ENCODE measurements at places on chromosomes 6 and 20.

GRCh38 chr6:28603891-28604290 is 78.2 kb downstream of the GPX5 start:
- DNase-seq, result no peak

DNA sequence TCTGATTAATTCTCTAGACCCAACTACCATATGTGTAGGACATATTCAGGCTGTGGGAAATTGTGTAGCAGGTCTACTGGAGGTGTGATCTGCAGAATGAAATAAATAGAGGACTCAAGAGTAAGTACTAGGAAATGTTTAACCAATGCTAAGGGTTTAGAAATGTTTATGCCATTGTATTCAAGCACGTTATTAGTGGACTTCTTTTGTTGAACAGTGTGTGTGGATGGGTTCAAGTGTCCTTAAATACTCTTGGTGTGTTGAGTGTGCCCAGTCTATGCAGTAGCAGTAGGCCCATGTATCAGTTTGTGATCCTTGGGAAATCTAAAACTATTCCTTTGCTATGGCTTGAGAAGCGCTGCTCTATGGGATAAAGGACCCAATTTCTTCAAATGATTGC is 112.1 kb downstream of the FARS2 start:
- DNase-seq, result no peak

DNA sequence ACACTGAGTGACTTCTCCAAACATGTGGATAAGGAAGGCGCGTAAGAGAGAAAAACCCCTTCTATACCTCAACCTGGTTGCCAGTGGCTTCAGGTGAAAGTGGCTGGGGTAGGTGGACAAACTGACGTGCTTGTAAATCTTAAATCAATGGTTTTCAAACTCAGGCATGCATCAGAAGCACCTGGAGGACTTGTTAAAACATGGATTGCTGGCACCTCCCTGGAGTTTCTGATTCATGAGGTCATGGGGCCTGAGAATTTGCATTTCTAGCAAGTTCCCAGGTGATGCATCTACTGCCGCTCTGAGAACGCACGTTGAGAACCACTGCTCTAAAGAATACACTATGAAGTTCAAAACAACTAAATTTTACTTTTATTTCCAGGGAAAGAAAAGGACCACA is 31.9 kb upstream of the TAB2 start:
- DNase-seq, result no peak

- no peak for DNase-seq
Observed at GRCh38 chr6:158938220-158938619, 61.8 kb downstream of the RSPH3 start.

- DNase-seq, result peak; percentile 84
Observed at GRCh38 chr6:44223319-44224028, at the start of gene SLC29A1. Gene SLC29A1, plus strand, starts transcription at chr6:44223595. Its CDS starts 3,719 bp downstream, at chr6:44227314.

DNA sequence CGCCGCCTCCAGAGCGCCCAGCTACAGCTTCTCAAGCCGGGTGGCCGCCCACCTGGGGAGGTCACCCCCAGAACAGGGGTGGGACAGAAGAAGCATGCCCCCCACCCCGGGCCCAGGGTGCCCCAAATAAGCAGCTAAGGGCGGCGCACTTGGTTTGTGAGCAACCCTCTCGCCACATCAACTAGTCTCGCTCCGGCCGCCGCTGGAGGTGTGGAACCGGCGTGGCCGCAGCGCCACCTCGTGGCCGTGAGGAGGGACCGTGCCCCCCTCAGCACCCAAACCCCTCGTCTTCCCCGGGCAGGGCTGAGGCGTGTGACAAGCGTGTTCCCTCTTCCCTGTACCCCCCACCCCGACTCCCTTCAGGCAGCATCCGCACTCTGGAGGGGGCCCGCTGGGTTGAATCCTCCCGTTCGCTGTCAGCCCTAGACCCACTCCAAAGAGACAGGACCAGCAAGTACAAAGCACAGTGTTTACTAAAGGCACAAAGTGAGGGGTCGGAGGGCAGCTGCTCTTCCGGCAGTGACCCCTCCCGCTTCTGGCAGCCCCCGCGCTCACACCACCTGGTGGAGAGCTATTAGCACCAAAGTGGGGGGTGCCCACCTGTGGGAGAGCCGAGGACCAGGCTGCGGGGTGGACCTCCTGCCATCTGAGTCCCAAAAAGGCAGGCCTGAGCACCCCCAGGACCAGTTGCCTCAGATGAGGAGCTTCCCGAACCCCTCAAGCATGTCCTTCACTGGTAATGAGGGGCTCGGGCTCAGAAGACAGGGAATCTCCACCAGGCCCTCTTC is 45.4 kb downstream of the MDFI start:
- DNase-seq, result peak; percentile 90

DNA sequence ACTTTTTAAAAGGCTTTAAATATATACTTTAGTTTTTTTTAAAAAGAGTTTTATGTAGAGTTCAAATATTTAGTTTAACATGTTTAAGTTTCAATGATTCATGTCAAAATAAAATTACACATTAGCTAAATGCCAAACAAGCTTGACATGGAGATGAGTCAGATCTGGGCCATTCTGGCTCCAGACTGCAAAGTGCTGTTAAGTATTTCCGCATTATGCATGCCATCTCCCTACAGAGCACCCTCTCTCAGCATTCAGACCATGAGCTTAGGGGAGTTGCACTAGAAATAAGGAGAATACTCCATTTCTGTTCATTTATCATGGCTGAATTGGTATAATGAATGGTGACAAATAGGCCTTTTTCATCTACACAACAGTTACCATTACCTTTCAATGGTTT is 21.5 kb upstream of the HS3ST5 start:
- DNase-seq, result no peak

- no peak for DNase-seq
Observed at GRCh38 chr20:62359491-62360121, 7.5 kb downstream of the LAMA5 start.

- DNase-seq, result no peak
Observed at GRCh38 chr6:144279484-144280150, 5.5 kb upstream of the UTRN start.

- no peak for DNase-seq
Observed at GRCh38 chr6:132902901-132903300, 88.5 kb downstream of the RPS12 start.

DNA sequence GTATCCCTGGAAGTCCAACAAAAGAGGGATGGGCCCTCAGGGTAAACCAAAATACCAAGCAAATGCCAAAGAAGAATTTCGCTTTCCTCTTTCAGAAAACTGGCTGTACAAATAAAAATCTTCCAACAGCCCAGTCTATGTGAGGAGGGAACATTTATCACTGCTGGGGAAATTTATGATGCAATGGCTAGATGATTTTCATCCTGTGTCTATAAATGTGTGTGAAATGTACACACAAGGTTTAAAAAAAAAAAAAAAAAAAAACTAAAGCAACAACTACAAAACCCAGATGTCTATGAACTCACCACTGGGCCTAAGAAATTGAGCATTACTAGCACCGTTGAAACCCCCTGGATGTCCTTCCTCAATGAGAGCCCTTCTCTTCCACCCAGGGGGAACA is 68.7 kb upstream of the SLC4A11 start:
- no peak for DNase-seq

DNA sequence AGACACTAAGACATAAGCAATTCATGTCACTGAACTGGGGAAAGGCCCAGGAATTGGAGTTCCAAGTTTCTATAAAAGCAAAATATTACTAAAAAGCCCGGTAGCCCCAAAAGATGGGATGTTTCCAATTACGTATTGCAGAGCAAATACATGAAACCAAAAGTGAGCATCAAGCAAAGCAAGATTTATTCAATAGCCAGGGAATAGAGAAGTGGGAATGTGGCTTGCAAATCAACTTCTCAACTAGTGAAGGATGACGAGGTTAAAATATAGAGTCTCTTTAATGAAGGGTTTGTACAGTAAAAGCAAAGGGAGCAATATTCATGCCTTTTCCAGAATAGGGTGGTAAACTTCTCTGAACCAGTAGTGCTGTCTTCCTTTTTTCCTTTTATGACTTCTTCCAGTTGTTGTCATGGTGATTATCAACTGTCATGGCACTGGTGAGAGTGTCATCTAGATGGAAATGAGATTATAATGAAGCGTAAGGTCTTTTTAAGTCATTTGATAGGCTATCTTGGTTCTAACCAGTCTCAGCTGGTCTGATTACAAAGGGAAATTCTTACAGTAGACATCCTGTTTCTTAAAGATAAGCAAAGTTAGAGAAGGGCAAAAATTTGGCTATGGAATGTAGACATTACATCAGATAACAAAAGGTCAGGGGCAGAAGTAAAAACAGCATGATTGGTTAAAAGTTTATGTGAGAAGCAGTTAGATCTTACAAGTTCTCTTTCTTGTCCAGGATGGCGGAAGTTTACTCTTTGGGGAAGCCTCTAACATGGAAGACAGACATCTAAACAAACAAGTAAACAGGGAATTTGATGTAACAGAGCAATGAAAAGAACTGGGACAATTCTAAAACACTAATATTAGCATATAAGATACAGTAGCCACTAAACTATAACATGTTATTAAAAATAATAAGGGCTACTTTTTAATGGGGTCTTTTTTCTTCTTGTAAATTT is 96.9 kb downstream of the TBX18 start:
- DNase-seq, result no peak

GRCh38 chr20:37475252-37475651 is 45.8 kb upstream of the NNAT start:
- no peak for DNase-seq

- no peak for DNase-seq
Observed at GRCh38 chr20:24745206-24745605, 203.9 kb upstream of the CST7 start.

- no peak for DNase-seq
Observed at GRCh38 chr20:63695424-63696305, 787 bp upstream of the TNFRSF6B start.

GRCh38 chr20:40688129-40689099 is 622 bp downstream of the MAFB start:
- DNase-seq, result no peak

- DNase-seq, result no peak
Observed at GRCh38 chr20:7708782-7709181, 231.5 kb downstream of the HAO1 start.

- DNase-seq, result no peak
Observed at GRCh38 chr6:44470115-44470464, 82.6 kb downstream of the CDC5L start.

Data from testis (tissue), 5 donors.